ENCODE measurements at places on chromosomes 5 and 9. TPM values are rescaled to one million over a fixed set of nuclear protein-coding genes. Genes with fewer than 3 reads are reported as not detected.

Gene RASEF
- total RNA-seq = not detected

Gene KIF12
- not detected for total RNA-seq

Gene NUTM2G
- not detected for total RNA-seq

Gene SAP30L
- 25.0 TPM for total RNA-seq

Gene GLDC
- total RNA-seq = 0.31 TPM

Gene ALDOB
- not detected for total RNA-seq

Gene EQTN
- not detected for total RNA-seq

Gene FOXI1
- not detected for total RNA-seq

Gene IER5L
- 45.0 TPM for total RNA-seq

Gene GMCL2
- total RNA-seq = not detected

Gene IGIP
- total RNA-seq = 6.7 TPM

Gene FOXD4L3
- not detected for total RNA-seq

Gene CCDC187
- total RNA-seq = not detected

- DNase-seq = no peak
Observed at GRCh38 chr5:82593481-82593880, 315.3 kb upstream of the RPS23 start.

GRCh38 chr5:124575725-124576124 lies 170.7 kb downstream of the ZNF608 start:
- DNase-seq = no peak

GRCh38 chr5:58363461-58364249 lies 96.2 kb downstream of the PLK2 start:
- no peak for DNase-seq

DNA sequence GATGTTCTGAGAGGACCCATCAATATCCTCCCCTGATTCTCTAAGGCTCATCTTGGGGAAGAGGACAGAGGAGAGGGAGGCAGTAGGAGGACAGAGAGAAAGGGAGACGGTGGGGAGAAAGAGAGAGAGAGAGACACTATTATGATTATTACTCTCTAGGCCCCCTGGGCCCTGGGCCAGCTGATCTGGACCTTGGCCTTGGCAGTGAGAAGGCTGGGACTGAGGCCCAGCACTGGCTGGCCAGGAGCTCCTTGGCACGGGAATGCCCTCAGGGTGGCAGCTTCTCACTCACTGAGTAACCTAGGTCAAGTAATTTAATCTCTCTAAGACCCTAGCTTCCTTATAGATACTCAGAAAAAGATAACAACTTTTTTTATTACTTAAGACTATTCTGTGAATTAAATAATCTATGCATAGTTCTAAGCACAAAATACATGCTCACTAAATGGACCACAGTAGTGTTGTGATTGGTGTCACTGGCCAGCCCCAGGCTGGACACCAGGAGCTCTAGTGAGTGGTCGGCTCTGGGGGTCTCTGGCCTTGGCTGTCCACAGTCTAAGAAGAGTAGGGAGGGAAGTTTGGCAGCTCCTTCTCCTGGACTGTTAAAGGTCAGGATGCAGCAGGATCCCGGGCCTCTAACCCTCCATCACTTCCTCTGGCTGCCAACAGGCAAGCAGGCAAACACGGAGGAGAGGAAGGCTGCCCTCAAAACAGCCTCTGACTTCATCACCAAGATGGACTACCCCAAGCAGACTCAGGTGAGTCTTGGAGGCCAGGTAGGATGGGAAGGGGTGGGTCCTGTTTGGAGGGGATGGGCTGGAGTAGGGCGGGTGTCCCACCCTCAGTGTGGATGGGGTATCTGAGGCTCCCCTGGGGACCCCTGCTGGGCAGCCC lies 50.0 kb downstream of the GSN start:
- no peak for DNase-seq

DNA sequence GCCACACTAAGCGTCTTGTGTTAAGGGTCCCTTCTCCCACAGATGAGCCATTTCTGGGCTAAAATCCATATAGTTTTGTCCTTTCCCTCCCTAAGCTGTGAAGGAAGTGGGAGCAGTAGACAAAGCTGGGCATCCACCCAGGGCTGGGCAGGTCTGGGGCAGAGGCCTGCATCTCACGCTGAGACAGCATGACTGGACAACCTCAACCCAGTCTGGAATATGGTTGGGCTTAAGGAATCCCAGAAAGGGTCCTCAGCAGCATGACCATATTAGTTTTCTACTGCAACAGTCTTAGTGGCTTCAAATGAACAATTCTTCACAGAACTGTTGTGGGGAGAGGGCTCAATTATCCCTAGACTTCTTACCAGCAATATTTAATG lies 173.8 kb downstream of the AUH start:
- peak; percentile 79 for DNase-seq

DNA sequence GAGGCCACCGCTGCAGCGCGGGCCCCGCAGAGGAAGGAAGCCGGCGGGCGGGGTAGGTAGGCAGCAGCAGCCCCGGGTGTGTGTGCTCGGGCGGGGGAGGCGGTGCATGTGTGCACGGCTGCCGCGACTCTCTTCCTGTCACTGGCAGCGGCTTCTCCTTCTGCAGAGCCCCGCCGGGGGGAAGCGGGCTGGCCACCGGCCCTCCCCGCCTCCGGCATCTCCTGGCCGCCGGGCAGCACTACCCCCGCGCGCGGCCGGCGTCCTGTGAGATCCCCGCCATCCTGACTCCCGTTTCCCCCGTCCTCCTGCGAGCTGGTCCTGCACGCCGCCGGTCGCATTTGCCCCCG lies 315 bp downstream of the PIK3R1 start:
- DNase-seq = no peak

DNA sequence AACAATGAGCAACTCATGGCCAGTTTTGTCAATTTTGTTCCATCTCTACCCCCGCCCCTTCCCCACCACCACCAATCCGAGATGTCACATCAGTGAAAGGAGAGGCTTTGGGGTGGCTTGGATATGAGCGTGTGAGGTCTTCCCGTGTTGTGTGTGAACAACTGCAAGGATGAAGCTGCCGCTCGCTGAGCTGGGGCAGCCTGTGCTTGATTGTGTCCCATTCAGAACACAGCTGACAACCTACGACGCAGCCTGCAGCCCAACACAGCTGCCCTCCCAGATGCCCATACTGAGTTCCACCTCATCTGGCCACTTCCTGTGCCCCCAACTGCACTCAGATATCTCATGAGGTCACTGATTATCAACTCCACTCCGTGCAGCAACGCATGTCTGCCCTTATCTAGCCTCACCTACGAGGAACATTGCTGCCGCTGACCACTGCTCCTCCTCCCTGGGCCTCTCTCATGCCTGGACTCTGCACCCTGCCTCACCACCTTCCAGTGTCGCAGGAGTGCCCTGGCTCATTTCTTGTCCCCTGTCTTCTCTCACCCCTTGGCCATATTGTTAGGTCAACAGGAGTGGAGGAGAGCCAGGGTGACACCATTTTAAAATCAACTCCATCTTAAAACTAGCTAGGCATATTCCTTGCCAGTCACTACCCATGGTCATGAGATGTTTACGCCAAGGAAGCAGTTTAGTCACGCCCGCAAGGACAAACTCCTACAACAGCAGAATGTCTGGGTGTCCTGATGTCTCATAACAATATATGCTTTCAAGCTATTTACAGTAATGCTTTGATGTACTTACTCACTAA lies 7.3 kb upstream of the IL4 start:
- no peak for DNase-seq

GRCh38 chr5:26948921-26949320 lies 89.5 kb downstream of the CDH9 start:
- no peak for DNase-seq

GRCh38 chr5:35061211-35061770 lies 13.5 kb upstream of the AGXT2 start:
- peak; percentile 30 for DNase-seq

DNA sequence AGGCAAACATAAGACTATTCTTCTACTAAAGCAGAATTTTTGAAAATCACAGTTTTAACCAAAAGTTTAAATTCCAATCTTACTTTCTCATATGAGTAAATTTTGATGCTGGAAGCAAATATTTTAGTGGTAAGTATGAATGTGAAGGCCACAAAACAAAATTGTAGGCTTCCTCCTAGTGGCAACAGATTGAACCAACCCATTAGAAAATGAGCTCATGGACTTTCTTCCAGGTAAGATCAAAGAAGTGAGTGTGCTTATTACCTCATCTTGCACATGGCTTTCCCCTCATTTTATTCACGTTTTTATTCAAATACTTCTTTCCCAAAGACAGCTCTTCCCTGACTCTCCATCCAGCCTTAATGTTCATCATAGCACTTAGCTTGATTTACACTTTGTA lies 16.5 kb upstream of the RLN2 start:
- peak; percentile 10 for DNase-seq

DNA sequence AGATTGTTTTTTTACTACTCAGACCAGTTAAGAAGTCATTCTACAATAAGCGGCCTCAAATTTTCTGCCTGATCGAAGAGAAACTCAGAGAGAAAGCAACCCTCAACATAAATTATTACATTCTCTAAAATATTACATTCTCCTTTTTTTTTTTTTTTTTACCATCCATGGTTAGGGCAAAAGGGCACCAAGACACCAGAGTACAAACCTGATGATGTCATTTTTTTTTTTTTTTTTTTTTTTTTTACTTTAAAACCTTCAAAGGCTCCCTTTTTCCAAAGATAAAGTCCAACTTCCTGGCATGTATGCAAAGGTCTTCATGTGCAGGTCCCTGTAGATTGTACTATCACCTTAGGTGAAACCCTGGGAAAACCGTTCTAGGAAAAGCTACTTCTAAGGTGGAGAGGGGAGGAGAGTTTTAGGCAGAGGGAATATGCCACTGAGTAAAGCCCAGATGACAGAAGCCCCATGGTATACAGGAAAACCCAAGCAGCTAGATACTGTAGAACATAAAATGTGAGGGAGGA lies 104.4 kb downstream of the SSBP2 start:
- DNase-seq = no peak

DNA sequence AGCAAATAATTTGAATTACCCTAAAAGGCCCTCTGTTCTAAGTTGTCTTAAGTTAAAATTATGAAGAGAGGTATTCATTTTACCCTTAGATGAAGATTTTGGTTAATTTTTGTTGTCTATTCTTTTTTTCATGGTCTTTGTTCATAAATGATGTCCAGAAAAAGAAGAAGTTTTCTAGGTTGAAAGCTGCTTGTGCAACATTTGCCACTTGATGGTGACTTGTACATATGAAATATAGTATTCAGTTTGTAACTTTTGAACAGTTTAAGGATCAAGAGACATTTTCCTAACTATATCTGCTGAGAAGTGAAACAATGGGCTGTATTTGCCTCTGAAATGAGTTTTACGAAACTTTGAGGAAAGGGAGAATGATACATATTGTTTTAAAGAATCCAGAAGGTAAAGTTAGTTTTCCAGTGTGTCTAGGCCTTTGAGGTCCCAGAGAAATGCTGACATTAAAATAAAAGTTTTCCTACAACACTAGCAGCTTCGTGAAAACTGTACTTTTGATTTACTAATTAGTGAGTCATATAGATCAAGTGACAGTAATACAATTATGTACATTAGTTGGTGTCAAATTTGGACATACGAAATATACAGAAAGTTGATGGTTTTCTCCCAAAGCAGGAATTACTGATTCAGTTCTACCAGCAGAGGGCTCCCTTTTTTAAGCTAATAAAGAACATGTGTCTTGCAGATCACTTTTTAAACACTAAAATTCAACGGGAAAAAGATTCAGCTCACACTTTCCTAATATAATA lies 70.5 kb downstream of the PIK3R1 start:
- peak; percentile 71 for DNase-seq

GRCh38 chr5:68730220-68730978 lies 363.4 kb upstream of the SLC30A5 start:
- DNase-seq = peak; percentile 76

- no peak for DNase-seq
Observed at GRCh38 chr9:29976981-29977380, 2403.7 kb upstream of the C9orf72 start.

GRCh38 chr9:124198948-124199347 lies 58.8 kb upstream of the NEK6 start:
- DNase-seq = no peak

DNA sequence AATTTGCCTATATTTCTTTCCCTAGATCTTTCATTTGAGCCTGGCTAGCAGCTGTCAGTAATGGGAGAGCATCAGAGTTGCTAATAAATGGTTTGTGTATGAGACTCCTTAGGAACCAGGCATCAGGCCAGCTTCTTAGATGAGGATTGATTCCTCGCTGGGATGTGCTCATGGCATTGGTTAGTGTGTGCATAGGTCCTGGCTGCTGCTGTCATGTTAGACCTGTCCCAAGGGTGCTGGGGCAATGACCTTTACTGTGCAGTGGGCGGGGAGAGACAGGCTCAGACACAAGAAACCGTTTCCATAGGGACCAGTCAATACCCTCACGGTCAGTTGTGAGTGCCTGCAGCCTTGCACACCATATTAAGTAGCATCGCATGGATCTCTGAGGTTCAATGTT lies 112.3 kb upstream of the NR3C1 start:
- DNase-seq = no peak

DNA sequence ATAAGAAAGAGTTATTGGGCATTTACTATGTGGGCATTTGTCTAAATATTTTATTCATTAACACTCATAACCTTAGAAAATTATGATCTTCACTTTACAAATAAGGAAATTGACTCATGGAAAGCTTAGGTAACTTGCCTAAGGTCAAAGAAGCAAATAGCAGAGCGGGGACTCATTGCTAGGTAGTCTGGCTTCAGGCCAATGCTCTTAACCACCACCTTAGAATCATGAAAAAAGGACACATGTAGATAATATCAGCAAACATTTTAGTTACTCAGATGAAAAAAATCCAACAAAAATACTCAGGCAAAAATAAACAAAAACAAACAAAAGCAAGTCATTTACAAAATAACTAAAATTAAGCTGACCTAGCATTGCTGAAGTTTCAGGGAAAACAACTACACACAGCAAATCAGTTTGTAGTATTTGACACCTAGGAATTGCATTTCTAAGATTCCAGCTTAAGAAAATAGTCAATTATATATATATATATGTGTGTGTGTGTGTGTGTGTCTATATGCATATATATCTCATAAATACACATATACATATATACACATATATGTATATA lies 166.0 kb downstream of the HMHB1 start:
- no peak for DNase-seq

DNA sequence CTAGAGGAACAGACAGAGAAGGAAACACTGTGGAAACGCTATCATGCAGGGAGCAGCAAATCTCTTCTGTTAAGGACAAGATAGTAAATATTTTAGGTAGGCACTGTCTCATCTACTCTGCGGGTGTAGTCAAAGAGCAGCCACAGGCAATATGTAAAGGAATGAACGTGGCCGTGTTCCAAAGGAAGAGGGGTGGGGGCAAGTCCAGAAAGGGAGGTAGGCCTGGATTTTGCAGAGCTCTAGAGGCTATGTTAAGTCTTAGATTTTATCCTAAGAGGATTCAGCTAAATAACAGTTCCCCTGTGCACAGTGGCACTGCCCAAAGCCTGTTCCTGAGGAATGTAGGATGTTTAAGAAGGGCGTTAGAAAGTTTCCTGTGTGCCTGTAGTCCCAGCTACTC lies 161.6 kb downstream of the ACTL7B start:
- DNase-seq = no peak

- no peak for DNase-seq
Observed at GRCh38 chr5:119426057-119426456, 26.2 kb upstream of the HSD17B4 start.

GRCh38 chr5:58357121-58357520 lies 102.8 kb downstream of the PLK2 start:
- DNase-seq = peak; percentile 70

GRCh38 chr9:129434187-129434586 lies 186.7 kb downstream of the C9orf50 start:
- no peak for DNase-seq
